ENCODE measurements at places on chromosomes 1 and 21.
A peak's percentile ranks its signal among the peaks of the same experiment; 100 is the strongest.

DNA sequence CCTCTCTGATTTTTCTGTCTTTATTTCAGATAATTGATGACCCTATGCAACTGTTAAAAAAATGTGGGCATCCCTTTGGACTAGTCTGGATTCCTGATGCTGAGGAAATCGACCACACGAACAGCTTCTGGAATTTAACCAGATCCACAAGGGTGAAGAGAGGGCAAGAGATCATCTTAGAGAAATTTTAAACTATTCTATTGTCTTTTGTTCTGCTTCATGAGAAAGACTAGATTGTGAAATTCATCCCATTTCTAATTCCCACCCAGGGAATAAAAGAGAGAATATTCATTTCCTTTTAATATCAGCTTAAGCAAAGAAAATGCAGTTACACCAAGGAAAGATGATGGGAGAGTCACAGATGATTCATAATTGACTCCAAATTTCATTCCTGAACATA is 71.8 kb downstream of the DUSP10 start:
- no peak for DNase-seq

DNA sequence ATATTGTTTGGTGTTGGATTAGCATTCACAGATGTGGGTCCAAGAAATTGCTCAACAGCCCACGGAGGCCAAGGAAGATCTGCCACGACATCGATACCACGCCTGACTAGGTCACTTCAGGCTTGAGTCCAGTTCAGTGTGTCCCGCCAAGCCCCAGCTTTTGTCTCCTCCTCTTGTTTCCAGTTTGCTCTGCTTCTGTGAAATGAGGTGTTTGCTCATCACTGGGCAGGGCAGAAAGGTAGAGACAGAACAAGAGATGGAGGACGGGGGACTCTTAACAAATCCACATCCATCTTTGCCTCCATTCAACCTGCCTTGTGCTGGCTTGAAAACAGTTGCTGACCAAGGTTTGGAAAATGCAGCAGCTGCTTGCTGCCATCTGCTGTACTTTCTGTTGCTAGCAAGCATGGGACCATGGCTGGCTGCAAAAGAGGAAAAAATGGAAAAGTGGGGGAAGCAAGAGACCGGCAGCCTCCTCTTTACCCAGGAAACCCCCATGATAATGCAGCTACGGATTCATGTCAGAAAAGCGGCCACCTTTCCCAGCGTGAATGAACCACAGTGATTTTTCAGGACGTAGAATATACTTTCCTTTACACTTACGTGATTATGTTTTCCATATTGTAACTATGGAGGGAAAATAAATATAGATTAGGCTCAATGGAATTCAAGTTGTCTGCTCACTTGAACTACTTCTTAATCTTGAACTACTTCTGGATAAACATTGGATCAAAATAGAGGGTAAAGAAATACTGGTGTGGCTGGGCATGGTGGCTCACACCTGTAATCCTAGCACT is 80.2 kb upstream of the GREM2 start:
- peak; percentile 51 for DNase-seq

GRCh38 chr21:36790616-36791015 is 91.7 kb downstream of the SIM2 start:
- DNase-seq, result no peak

- no peak for DNase-seq
Measured at GRCh38 chr1:21762022-21762404, 20.9 kb downstream of the USP48 start.

DNA sequence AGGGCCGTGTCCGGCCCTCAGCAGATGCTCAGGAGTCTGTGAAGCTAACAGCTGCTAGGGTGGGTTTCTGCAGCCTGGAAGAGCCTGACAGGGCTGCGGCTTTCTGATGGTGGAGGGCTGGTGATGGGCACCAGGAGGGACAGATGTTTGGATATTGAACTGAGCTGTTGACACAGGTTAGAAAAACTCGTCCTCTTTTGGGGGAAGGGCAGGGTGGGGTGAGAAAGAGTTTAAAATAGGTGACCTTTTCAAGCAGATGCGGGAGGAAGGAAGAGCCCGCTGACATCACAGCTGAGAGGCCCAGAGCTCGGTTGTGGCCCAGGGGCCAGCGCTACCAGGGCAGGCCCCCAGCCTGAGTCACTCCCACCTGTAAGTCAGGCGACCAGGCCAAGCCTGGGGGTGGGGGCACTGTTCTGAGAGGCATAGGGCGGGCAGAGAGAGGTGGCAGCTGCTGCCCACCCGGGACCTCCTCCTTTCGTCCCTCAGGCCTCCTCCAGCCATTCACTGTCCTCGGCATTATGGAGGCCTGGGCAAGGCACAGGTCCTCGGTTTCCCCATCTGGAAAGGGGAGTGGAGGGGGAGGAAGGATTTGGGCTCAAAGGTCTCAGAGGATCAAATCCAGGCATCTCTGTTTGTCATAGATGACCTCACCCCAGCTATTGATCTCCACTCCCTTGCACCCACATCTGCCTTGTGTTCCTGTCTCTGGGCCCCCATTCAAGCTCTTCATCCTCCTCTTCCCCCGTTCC is 32.3 kb upstream of the ID3 start:
- no peak for DNase-seq

- no peak for DNase-seq
Measured at GRCh38 chr1:232019026-232019340, 392.4 kb downstream of the DISC1 start.

- no peak for DNase-seq
Measured at GRCh38 chr1:226903819-226904716, 33.7 kb downstream of the PSEN2 start.

DNA sequence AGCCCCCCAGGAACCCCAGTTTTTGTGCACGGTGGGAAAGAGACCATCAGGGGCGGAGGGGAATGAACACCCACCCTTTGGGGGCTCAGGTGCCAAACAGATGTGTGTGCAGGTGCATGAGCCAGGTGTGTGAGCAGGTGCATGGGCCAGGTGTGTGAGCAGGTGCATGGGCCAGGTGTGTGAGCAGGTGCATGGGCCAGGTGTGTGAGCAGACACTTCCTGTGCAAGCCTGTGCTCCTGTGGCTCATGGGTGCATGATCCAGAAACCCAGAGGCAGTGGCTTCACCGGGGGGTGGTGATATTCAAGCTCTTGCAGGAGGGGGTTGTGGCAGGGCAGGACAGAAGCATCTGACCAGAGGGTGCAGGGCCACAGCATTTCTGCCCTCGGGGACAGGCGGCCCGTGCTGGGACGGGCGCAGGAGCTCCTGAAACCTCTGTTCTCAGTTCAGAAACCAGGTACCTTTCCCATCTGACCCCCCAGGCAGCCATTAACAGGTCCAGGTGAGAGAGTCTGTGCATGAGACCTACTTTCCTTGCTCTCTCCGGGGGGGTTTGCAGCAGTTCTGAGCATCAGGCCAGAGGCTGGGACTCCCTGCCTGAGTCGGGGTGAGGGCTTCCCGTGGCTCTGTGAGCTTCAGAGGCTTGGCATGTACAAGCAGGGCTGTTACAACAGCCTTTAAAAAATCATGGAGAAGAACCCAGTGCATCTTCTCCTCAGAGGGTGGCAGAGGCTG is 29.1 kb downstream of the COL18A1 start:
- DNase-seq, result no peak

- no peak for DNase-seq
Measured at GRCh38 chr1:107047602-107048001, 8.9 kb upstream of the PRMT6 start.

DNA sequence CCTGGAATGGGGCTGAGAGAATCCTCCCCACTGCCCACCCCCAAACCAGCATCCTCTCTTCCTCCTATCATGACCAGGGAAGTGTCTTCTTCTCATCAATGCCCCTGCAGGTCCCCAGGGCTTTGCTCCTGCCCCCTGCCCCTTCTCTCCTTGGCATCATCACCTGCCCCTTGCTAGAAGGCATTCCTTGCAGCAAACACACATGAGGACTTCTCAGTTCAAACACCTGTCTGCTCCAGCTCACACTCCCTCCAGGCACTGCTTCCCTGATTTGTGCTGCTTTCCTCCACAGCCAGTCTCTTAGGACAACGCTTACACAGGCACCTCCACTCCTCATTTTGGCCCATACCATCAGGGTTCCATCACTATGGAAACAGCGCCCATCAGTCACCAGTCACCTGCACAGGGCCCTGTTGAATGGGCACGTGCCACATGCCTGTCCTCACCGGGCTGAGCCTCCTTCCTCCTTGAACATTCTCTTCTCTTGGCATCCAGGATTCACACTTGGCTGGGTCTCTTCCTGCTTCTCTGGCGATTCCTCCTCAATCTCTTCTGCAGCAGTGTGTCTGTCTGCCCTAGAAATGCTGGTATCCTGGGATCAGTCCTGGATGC is 81.9 kb upstream of the EDN2 start:
- DNase-seq, result no peak

GRCh38 chr1:22936681-22937080 is 36.0 kb downstream of the LACTBL1 start:
- no peak for DNase-seq

DNA sequence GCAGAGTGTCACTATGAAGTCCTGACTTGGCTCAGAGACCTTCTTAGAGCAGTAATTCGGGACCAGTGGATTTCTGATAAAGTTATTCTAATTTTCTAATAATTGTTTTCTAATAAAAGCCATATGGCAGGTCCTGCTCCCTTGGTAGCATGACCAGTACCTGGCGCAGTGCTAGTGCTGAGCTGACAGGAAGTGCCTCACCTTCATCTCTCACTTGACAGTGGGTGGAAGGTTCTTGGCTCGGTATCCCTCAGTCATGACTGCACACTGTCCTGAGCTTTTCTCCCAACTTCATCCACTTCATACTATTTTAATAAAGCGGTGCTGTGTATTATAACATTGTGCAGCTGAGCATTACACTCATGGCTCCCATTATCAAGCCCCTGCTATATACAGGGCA is 14.1 kb downstream of the VANGL1 start:
- no peak for DNase-seq

GRCh38 chr1:61641578-61642336 is 83.2 kb downstream of the TM2D1 start:
- peak; percentile 82 for DNase-seq

GRCh38 chr1:51313961-51314777 is 16.2 kb downstream of the TTC39A start:
- DNase-seq, result peak; percentile 78

DNA sequence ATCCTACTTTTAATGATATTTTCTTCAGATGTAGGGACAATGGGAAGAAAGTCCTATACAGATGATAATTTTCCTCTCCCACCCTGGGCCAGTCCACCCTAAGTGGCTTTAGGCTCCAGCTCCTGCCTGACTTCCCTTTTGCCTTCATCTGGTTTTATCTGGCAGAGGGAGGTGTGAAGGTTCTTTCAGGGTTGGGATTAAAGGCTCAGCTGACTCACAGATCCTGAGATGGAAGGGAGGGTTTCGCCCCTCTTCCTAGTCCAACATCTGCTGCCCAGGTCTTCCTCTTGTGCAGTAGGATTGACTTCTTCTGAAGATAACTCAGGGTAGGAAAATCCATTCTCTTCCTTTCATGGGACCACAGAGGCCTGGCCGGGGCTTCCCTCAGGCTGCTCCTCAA is 362.4 kb upstream of the KAZN start:
- DNase-seq, result no peak

DNA sequence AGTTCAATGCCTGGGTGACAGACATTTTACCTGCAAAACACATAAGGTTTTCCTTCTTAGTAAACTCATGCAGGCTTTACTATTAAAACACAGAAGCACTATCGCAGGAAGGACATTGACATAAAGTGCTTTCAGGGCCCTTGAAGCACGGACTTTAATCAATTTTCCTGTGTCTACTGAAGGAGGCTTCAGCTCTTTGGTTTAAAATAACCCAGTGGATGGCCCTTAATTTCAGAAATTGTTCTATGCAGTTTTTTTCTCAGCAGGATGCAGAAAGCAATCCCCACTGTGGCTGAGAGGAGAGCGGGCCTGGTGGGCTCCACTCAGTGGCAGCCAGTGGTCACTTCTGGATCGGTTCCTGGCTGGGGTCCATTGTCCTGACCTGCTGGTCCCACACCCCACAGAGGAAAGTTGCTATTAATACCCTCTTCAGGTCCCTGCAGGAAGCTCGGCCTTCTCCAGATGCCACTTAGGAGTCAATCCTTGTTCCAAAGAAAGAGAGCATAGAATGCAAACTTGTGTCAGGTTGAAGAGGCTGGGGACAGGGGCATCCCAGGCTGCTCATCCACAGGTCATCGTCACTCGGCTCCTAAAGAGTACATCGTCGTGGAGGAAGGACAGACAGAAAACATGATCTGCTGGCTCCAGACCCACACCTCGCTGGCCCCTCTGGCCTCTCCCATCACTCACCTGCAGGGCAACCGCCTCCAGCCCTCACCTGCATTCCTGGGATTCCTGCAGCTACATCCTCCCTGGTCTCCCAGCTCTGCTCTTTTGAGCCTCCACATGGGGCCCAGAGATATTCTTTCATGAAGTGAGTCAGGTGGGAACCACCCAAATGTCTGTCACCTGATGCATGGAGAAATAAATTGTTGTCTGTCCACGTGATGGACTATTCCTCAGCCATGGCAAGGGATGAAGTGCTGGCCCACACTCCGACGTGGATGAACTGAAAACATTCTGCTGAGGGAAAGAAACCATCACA is 153.1 kb downstream of the PSMG1 start:
- peak; percentile 60 for DNase-seq

GRCh38 chr21:29289317-29289716 is 9.4 kb upstream of the BACH1 start:
- DNase-seq, result no peak

GRCh38 chr1:117416546-117417125 is 49.4 kb downstream of the MAN1A2 start:
- no peak for DNase-seq

DNA sequence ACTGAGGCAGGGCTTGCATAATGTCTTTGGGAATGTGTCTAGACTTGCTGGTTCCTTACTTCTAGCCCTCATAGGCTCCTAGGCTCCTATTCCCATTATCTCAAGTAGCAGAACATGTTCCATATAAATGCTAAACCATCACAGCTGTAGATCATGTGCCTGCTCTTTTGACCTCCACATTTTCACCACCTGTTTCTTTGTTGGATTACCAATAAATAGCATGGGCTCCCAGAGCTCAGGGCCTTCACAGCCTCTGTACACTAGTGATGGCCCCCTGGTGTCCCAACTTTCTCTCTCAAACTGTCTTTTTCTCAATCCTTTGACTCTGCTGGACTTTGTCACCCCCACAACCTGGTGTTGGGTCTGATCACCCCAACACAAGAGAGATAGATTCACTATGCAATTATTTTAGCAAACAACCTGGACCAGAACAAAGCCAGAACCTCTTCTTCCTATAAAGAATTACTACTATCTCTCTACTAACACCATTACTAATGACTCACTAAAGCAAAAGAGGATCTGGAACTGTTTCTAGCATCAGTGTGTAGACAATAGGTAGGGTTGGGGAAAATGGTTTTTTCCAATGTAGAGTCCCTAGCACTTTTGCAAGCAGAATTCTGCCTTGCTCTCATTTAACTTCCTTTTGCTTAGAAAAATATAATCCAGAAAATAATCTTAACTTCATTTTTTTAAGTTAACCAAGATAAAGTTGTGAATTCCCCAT is 51.7 kb downstream of the WLS start:
- DNase-seq, result no peak

All from RWPE1 (cell line).